ENCODE measurements at places on chromosomes 6 and 20. TPM values are rescaled to one million over a fixed set of nuclear protein-coding genes. Genes with fewer than 3 reads are reported as not detected.

Gene RAET1L
- 0.44 TPM for total RNA-seq

Gene PLCB1
- 1.2 TPM for total RNA-seq

Gene ZBP1
- total RNA-seq: not detected

Gene PPP1R3G
- 2.2 TPM for total RNA-seq

Gene RIPOR3
- not detected for total RNA-seq

Gene MYB
- total RNA-seq: 0.83 TPM

Gene CRISP2
- total RNA-seq: not detected

Gene KIAA1755
- 0.21 TPM for total RNA-seq

Gene ULBP1
- 0.77 TPM for total RNA-seq

Gene CPNE5
- total RNA-seq: 0.16 TPM

Gene TRIM15
- total RNA-seq: not detected

Gene ZSCAN23
- total RNA-seq: not detected

Gene MYH7B
- 0.08 TPM for total RNA-seq

Gene PI16
- total RNA-seq: not detected

Gene TFAP2C
- total RNA-seq: 12.2 TPM

Gene CRIP3
- total RNA-seq: 0.45 TPM

Gene GNAS-AS1
- not detected for total RNA-seq

Gene TAPBP
- total RNA-seq: 36.9 TPM

Gene TULP4
- total RNA-seq: 6.3 TPM
